ENCODE measurements at places on chromosomes 3 and 15. TPM values are rescaled to one million over a fixed set of nuclear protein-coding genes. Genes with fewer than 3 reads are reported as not detected.

The C3orf52 gene
- 0.07 TPM for total RNA-seq

The CLK3 gene
- 114 TPM for total RNA-seq

The IGF1R gene
- total RNA-seq = 0.56 TPM

The ELL3 gene
- 522 TPM for total RNA-seq

The RTP1 gene
- not detected for total RNA-seq

The PLA2G4E gene
- total RNA-seq = not detected

The NRROS gene
- total RNA-seq = 1.0 TPM

The PPM1L gene
- total RNA-seq = 3.4 TPM

The SUCNR1 gene
- not detected for total RNA-seq

The CHCHD4 gene
- 19.7 TPM for total RNA-seq

DNA sequence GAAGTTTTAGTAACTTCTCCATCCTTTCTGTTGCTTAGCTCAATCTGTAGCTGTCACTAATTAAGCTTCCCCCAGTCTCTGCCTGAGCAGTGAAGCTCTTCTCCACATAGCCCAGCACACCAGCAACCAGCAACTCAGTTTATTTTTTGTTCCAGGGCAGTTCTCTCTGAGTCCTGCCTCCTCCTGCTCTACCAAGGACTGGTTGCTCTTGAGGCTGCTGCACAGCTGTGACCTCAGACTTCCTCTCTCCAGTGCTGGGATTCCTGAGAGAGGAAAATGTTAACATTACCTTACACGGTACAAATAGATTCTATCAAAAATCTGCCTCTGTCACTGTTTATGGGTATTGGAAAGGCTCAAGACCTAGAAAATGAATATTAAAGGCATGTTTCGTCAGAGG lies 294.7 kb downstream of the OXSM start:
- no peak for DNase-seq
- H3K27me3 ChIP-seq = 0 out of 2 replicates have a peak, but pooled peaks cover 2% of the 10 kb centered on the region
- H3K4me3 ChIP-seq = no peak overlapping the region
- H3K36me3 ChIP-seq = no peaks in the 10 kb centered on the region
- no peak overlapping the region for H3K27ac ChIP-seq

GRCh38 chr3:49030321-49030720 lies 1.1 kb upstream of the IMPDH2 start:
- DNase-seq = no peak
- peaks cover 43% of the 10 kb centered on the region for H3K4me1 ChIP-seq
- H3K27me3 ChIP-seq = no peaks in the 10 kb centered on the region
- H3K36me3 ChIP-seq = peaks cover 41% of the 10 kb centered on the region

- no peaks in the 10 kb centered on the region for H3K4me1 ChIP-seq
- H3K4me3 ChIP-seq = no peak overlapping the region
- no peak overlapping the region for H3K27ac ChIP-seq
- no peaks in the 10 kb centered on the region for H3K27me3 ChIP-seq
Observed at GRCh38 chr3:105938101-105938500, 69.3 kb upstream of the CBLB start.

GRCh38 chr3:57896031-57896430 lies 112.2 kb upstream of the FLNB start:
- no peak overlapping the region for H3K4me3 ChIP-seq
- no peaks in the 10 kb centered on the region for H3K4me1 ChIP-seq
- H3K36me3 ChIP-seq = peaks cover 10% of the 10 kb centered on the region
- DNase-seq = no peak
- H3K27ac ChIP-seq = no peak overlapping the region
- H3K27me3 ChIP-seq = no peaks in the 10 kb centered on the region

DNA sequence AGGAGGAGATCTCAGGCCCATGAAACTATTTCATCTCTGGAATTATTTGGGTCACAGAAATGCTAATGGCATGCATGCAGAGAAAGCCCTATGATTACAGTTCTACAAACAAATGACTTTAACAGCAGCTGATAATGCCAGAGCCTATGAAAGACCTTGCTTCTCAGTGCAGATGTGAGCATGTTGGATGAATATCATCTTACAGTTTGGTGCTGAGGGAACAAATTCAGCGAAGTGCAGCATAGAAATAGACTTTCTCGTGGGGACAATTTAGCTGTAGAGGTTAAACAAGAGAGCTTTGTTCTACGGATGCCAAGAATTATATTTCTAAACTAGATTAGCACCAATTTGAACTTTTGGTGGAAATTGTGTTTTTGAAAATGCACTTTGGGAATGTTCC lies 27.7 kb downstream of the PTX3 start:
- H3K4me1 ChIP-seq = no peaks in the 10 kb centered on the region
- H3K27me3 ChIP-seq = no peaks in the 10 kb centered on the region
- no peak for DNase-seq
- no peak overlapping the region for H3K4me3 ChIP-seq
- H3K36me3 ChIP-seq = no peaks in the 10 kb centered on the region

- no peaks in the 10 kb centered on the region for H3K27me3 ChIP-seq
- no peak for DNase-seq
- no peak overlapping the region for H3K4me3 ChIP-seq
- H3K4me1 ChIP-seq = no peaks in the 10 kb centered on the region
- H3K36me3 ChIP-seq = no peaks in the 10 kb centered on the region
Observed at GRCh38 chr3:12334786-12335185, 45.9 kb downstream of the PPARG start.

GRCh38 chr3:126908752-126909275 lies 74.1 kb upstream of the PLXNA1 start:
- no peak for DNase-seq
- no peaks in the 10 kb centered on the region for H3K27me3 ChIP-seq
- H3K27ac ChIP-seq = no peak overlapping the region
- H3K4me1 ChIP-seq = no peaks in the 10 kb centered on the region
- H3K4me3 ChIP-seq = no peak overlapping the region

DNA sequence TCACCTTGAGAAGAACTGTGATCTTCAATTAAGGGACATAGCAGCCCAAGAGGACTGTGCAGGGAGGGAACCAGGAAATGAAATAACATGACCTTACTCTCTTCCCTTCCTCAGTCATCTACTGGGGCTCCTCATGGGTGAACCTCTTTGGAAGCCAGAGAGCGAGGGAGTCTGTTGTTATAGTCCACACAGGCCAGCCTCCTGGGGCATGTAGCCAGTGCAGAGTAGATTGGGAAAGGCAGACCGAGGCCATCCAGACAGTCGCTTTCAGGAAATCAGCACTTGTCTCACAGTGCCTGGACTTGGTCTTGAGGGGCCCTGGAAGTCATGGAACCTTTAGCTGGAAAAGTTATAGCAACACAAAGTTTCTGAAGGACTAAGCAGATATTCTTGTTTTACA lies 6.1 kb downstream of the CRTAP start:
- H3K4me3 ChIP-seq = no peak overlapping the region
- H3K36me3 ChIP-seq = peaks cover 5% of the 10 kb centered on the region

DNA sequence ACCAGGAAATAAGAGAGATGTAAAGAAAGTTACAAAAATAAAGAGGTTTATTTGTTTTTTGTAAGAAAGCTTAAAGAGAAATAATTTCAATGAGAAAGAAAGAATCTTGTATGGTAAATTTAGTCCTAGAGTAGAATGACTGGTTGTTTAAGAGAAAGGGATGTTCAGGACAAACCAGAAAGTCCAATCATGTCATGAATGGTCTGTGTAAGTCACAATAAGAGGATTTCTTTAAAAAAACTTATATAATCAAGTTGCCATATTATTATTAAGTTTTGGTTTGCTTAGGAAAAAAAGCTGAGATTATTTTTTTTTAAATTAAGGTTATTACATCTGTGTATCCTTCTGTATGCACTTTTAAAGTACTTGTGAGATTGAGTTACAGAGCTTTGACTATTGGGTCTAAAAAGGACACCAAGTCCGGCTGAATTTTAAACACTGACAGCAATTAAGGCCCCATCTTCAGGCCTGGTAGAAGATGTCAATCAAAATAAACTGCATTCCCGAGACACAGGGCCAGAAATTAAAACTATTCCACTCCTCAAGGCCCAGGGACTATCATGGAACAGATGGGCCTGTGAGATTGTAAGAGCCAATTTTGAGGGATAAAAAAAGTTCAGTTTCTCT lies 12.2 kb downstream of the ERICH6 start:
- DNase-seq = no peak
- H3K27ac ChIP-seq = no peak overlapping the region
- H3K4me3 ChIP-seq = no peak overlapping the region
- H3K36me3 ChIP-seq = no peaks in the 10 kb centered on the region
- no peaks in the 10 kb centered on the region for H3K27me3 ChIP-seq

GRCh38 chr15:68375191-68375631 lies 56.8 kb downstream of the ITGA11 start:
- H3K27ac ChIP-seq = no peak overlapping the region
- H3K36me3 ChIP-seq = no peaks in the 10 kb centered on the region
- no peak for DNase-seq
- no peaks in the 10 kb centered on the region for H3K27me3 ChIP-seq
- H3K4me1 ChIP-seq = peaks cover 10% of the 10 kb centered on the region
- no peak overlapping the region for H3K4me3 ChIP-seq

GRCh38 chr3:141392897-141393734 lies 24.8 kb downstream of the ZBTB38 start:
- no peaks in the 10 kb centered on the region for H3K27me3 ChIP-seq
- no peak overlapping the region for H3K4me3 ChIP-seq
- no peak overlapping the region for H3K27ac ChIP-seq
- no peak for DNase-seq
- H3K36me3 ChIP-seq = no peaks in the 10 kb centered on the region

DNA sequence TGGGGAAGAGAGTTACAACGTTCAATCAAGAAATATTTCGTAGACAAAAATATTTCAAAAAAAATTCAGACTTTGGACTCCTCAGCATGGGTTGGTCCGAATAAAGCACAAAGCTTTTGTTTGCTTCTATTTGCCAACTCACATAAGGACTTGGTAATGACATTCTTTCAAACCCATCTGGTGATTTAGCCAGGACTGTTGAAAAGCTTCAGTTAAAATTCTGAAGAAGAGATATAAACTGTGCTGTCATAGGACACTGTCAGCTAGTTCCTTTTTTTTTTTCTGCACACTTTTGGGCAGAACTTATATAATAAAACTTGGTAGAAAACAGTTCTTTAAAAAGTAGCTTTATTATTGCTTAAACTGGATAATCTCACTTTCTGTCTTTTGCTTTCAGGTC lies 660.8 kb upstream of the SGO1 start:
- no peaks in the 10 kb centered on the region for H3K4me1 ChIP-seq
- DNase-seq = no peak
- no peaks in the 10 kb centered on the region for H3K36me3 ChIP-seq
- H3K27me3 ChIP-seq = no peaks in the 10 kb centered on the region
- H3K4me3 ChIP-seq = no peak overlapping the region
- no peak overlapping the region for H3K27ac ChIP-seq

GRCh38 chr15:57761562-57761961 lies 55.0 kb downstream of the POLR2M start:
- no peak overlapping the region for H3K4me3 ChIP-seq
- H3K27me3 ChIP-seq = no peaks in the 10 kb centered on the region
- H3K27ac ChIP-seq = no peak overlapping the region
- no peaks in the 10 kb centered on the region for H3K36me3 ChIP-seq
- H3K4me1 ChIP-seq = no peaks in the 10 kb centered on the region

DNA sequence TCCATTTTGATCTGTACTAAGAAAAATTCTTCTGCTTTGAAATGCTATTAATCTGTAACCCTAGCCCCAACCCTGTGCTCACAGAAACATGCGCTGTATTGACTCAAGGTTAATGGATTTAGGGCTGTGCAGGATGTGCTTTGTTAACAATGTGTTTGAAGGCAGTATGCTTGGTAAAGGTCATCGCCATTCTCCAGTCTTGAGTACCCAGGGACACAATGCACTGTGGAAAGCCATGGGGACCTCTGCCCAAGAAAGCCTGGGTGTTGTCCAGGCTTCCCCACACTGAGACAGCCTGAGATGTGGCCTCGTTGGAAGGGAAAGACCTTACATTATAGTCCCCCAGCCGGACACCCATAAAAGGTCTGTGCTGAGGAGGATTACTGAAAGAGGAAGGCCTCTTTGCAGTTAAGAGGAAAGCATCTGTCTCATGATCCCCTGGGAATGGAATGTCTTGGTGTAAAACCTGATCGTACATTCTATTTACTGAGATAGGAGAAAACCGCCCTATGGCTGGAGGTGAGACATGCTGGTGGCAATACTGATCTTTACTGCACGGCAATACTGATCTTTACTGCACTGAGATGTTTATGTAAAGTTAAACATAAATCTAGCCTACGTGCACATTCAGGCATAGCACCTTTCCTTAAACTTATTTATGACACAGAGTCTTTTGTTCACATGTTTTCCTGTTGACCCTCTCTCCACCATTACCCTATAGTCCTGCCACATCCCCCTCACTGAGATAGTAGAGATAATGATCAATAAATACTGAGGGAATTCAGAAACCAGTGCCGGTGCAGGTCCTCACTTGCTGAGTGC lies 6.3 kb downstream of the PIGZ start:
- H3K27ac ChIP-seq = no peak overlapping the region
- peaks cover 21% of the 10 kb centered on the region for H3K4me1 ChIP-seq
- H3K27me3 ChIP-seq = no peaks in the 10 kb centered on the region
- peak; percentile 92 for DNase-seq
- H3K4me3 ChIP-seq = peak overlapping the region; percentile 39
- no peaks in the 10 kb centered on the region for H3K36me3 ChIP-seq

DNA sequence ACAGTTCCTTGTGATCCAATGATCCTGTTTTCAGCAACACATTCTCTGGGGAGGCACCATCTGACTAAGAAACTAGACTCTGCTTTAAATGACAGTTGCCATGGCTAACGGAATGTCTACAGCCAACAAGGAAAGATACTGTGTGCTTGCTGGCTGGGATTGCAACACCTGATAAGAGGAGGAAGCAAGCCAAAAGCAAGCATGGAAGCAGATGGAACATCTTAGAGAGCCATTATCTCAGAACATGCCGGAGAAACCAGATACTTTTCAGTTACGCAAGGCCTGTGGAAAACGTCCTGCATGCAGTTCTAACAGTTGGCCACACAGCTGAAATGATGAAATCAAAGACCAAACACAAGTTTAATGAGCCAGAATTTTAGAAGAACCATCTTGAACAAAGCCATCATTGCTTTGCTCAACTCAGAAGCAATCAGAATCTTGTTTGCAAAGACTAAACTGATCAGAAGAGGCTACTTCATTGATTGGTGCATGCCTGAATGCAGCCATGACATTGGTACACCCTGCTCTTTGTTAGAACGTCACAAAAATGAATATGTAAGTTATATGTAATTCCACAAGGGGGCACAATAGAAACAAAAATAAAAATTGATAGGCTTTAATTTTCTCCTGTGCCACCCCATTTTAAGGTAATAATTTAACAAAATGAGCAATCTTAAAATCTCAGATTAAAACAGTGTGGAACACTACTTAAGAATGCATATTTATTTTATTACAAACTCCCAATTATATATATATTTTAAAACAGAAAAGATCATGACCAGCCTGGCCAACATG lies 50.8 kb downstream of the GXYLT2 start:
- H3K4me1 ChIP-seq = peaks cover 5% of the 10 kb centered on the region
- H3K36me3 ChIP-seq = no peaks in the 10 kb centered on the region
- peak; percentile 77 for DNase-seq
- no peak overlapping the region for H3K27ac ChIP-seq
- H3K27me3 ChIP-seq = no peaks in the 10 kb centered on the region
- no peak overlapping the region for H3K4me3 ChIP-seq

GRCh38 chr15:64502551-64502950 lies 42.2 kb downstream of the ZNF609 start:
- H3K27me3 ChIP-seq = no peaks in the 10 kb centered on the region
- peaks cover 39% of the 10 kb centered on the region for H3K36me3 ChIP-seq
- DNase-seq = no peak
- H3K4me3 ChIP-seq = no peak overlapping the region

- no peaks in the 10 kb centered on the region for H3K27me3 ChIP-seq
- no peak overlapping the region for H3K27ac ChIP-seq
- DNase-seq = peak; percentile 89
- peaks cover 11% of the 10 kb centered on the region for H3K4me1 ChIP-seq
- no peak overlapping the region for H3K4me3 ChIP-seq
- peaks cover 14% of the 10 kb centered on the region for H3K36me3 ChIP-seq
Observed at GRCh38 chr3:141561426-141562034, 74.7 kb downstream of the RASA2 start.

- no peak overlapping the region for H3K27ac ChIP-seq
- H3K4me3 ChIP-seq = no peak overlapping the region
- H3K27me3 ChIP-seq = no peaks in the 10 kb centered on the region
- no peak for DNase-seq
Observed at GRCh38 chr3:10396931-10397330, 76.0 kb upstream of the SEC13 start.

Data from Karpas-422 (cell line).